ENCODE measurements at places on chromosomes 1 and 21.

- no peak overlapping the region for H3K27ac ChIP-seq
- DNase-seq: no peak
- no peaks in the 10 kb centered on the region for H3K36me3 ChIP-seq
- no peak overlapping the region for H3K4me3 ChIP-seq
Measured at GRCh38 chr1:248775441-248775840, 19.9 kb upstream of the LYPD8 start.

GRCh38 chr1:116491700-116492357 is 79.0 kb downstream of the CD58 start:
- DNase-seq: no peak
- no peaks in the 10 kb centered on the region for H3K36me3 ChIP-seq
- H3K27ac ChIP-seq: no peak overlapping the region

DNA sequence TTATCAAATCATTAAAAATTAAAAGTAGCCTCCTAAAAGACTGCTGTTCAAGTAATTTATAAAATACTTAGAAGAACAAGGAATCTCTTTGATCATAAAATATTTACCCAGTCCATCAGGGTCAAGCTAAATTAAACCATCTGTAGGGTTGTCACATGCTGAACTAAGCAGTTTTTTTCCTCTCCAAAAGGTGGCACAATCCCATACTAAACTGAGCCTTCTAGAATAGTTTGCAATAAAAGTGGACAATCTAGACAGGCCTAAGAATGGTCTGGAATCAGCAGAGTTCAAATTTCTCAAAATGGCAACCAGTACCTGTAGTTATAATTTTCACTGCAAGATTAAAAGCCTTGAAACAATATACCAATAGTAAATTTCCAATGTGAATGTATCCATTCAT is 194.8 kb downstream of the EIF4G3 start:
- H3K27ac ChIP-seq: peak overlapping the region; percentile 21
- no peak for DNase-seq
- H3K4me3 ChIP-seq: no peak overlapping the region
- peaks cover 14% of the 10 kb centered on the region for H3K4me1 ChIP-seq

DNA sequence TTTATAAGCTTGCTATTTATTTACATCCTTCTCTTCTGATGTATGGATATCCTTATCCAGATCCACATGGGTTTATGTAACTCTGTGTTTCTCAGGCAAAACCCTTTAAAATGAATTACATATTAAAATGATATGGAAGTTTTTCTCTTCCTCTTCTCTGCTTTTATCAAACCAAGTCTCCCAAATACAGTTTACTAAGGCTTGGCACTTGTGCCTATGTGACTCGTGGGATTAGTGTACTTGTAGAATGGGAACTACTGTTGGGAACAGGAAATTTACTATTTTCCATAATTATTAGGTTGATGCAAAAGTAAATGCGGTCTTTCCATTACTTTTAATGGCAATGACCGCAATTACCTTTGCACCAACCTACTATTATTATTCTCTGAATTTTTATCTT is 14.8 kb downstream of the SIM2 start:
- no peaks in the 10 kb centered on the region for H3K36me3 ChIP-seq
- H3K27ac ChIP-seq: no peak overlapping the region
- DNase-seq: no peak

DNA sequence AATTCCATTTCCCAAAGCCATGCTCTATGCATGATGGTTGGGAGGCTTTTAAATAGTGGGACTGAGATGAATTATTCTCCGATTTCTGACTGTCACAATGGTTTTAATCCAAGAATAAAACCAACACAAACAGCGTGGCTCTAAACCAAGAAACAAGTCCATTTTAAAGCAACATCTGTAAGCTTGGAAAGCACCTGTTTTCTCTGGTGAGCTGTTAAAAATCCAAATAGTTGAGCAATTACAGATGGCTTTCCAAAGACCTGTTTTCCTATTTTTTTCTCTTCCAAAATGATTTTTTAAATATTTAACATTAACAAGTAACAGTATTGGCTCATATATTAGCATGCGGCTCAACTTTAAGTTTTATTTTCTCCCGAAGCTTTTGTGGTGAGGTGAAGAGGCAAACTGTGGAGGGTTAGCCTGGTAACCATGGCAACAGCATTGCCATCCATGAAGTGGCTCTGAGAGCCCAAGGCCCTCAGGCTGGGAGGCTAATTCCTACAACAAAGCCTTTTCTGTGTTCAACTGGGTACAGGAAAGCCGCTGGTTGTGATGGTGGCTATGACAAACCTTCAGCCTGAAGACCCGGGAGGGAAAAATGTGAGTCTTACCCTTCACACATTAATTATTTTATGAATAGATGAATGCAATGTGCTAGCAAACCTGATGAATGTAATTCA is 56.7 kb upstream of the B3GALT5 start:
- DNase-seq: no peak
- H3K36me3 ChIP-seq: no peaks in the 10 kb centered on the region
- no peak overlapping the region for H3K27ac ChIP-seq

DNA sequence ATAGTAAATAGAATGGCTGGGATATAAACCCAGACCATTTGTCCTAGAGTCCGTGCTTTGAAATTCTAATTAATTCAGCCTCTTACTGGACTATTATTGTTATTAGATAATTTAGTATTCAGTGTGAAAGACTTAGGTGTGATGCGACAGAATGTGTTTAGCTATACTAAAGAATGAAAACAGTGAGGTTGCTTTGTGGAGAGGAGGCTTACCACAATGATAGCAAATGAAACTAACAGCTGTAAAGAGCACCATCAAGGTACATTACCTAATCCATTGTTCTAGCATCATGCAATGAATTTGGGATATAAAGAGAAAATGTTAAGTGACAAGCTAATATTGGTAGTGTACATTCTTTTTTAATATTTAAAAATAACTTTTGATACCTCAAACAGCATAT is 911.1 kb downstream of the KCNT2 start:
- no peak overlapping the region for H3K27ac ChIP-seq
- no peak for DNase-seq
- no peaks in the 10 kb centered on the region for H3K36me3 ChIP-seq
- H3K27me3 ChIP-seq: no peaks in the 10 kb centered on the region

DNA sequence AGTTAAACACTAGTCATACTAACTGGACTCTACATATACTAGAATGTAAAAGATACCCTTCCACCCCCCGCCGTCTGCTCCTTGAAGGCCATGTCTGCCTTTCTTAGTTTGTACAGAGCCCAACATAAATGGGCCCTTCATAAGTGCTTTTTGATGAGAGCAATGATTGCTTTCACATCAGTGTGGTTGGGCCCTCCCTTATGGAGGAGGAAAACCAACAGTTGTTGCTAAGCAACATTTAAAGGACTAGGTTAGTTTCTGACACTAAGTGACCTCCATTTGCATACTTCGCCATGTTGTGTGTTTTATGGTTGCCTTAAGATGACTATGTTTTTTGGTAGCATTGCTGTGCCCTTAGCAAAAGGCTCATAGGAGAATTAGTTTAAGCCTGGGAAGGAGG is 182.0 kb upstream of the SGIP1 start:
- no peaks in the 10 kb centered on the region for H3K36me3 ChIP-seq
- H3K4me1 ChIP-seq: peaks cover 53% of the 10 kb centered on the region
- H3K4me3 ChIP-seq: no peak overlapping the region
- no peak overlapping the region for H3K27ac ChIP-seq
- no peak for DNase-seq

DNA sequence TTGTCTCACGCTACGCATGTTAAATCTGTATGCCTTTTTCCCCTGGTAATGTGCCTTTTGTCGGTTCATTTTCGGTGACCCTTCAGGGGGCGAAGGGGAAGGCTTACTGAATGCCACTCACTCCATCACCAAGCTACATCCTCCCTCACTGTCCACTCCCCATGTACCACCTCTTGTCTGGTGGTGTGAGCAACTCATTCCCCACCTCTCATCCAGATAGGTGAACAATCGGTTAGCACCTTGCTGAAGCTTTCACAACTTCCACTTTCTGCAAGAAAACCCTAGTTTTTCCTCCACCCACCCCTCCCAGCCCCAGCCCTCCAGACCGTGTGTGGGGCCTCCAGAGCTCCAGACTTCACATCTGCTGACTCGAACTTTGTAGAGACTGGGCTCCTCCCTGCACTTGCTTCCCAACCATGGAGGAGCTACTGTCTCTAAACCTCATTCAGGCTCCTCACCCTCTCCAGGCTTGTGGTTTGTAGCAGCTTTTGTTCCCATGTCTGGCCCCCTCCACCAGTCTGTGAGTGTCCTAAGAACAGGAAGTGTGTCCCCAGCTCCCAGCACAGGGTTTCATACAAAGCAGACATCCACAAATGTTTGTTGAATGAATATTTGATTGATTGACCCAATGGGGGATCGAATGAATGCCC is 48.4 kb upstream of the RUNX3 start:
- H3K4me3 ChIP-seq: no peak overlapping the region
- no peaks in the 10 kb centered on the region for H3K27me3 ChIP-seq

- H3K27ac ChIP-seq: no peak overlapping the region
- no peak for DNase-seq
- no peaks in the 10 kb centered on the region for H3K36me3 ChIP-seq
- H3K4me1 ChIP-seq: peaks cover 3% of the 10 kb centered on the region
- no peak overlapping the region for H3K4me3 ChIP-seq
- no peaks in the 10 kb centered on the region for H3K27me3 ChIP-seq
Measured at GRCh38 chr1:14661222-14661621, 62.7 kb downstream of the KAZN start.

DNA sequence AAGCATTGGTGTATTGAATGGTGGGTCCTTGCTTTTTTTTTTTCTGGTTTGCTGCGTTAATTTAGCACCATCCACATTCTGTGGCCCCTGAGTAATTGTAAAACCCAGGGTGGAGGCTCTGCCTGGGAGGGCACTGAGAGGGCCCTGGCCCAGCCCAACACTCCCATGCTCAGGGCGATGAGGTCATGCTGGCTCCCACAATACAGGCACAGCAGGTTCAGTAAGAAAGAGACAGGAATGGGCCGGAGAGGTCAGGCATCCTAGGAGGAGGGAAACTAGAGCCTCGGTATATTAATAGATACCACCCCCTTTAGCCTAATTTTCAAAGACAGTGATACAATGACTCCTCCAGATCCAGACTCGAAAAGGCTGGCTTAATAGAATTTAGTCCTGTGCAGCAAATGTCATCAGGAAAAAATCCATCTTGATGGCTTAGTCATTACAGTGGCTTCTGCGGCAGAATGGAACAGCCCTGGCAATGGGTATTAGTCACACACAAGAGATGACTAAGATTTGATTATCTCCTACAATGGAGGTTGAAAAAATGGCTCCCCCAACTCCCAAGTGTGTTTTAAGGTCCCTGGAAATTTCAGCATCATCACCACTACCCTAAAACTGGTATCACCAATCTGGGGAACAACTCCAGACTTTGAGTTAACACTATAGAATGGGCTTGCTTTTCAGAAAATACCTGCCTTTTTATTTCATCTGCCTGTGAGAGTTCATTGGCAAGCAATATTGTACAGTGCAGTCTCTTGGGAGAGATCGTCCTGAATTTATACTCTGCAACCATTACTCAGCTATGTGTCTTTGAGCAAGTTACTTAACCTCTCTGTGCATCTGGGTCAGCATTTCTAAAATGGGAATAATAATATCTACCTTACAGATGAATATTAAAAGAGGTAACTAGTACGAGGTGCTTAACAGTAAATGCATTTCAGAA is 43.9 kb upstream of the LYST start:
- H3K27ac ChIP-seq: peak overlapping the region; percentile 80
- DNase-seq: no peak
- no peaks in the 10 kb centered on the region for H3K27me3 ChIP-seq
- no peaks in the 10 kb centered on the region for H3K36me3 ChIP-seq
- H3K4me3 ChIP-seq: no peak overlapping the region

DNA sequence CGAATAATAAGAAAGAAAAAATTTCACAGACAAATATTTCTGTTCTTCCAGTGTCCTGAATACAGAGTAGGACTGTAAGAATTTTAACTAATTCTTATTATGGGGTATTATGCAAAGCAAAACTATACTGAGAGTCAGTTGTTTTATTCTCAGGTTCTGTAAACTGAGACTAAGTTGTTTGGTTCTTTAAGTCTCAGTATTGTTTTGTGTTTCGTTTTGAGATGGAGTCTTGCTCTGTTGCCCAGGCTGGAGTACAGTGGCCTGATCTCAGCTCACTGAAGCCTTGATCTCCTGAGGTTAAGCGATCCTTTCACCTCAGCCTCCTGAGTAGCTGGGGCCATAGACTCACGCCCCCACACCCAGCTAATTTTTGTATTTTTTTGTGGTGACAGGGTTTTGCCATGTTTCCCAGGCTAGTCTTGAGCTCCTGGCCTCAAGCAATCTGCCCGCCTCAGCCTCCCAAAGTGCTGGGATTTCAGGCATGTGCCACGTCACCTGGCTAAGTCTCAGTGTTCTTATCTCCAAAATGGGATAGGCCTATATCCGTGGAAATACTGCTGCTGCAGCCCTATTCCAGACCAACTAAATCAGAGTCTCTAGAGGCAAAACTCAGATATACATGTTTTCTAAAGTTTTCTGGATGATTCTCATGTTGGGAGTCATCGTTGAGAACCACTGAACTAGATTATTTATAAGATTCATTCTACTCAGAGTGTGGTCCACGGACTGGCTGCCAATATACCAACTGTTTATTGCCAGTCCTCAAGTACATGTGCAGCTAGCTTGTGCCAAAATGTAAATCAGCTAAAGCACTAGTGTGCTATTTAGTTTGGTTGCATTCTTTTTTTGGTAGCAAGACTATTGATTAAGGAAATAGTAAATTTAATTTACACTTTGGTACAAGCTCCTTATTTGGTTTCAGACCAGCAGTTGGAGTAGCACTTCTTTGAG is 116.6 kb downstream of the HS2ST1 start:
- DNase-seq: no peak
- H3K4me3 ChIP-seq: no peak overlapping the region
- H3K27me3 ChIP-seq: no peaks in the 10 kb centered on the region
- no peak overlapping the region for H3K27ac ChIP-seq
- H3K4me1 ChIP-seq: no peaks in the 10 kb centered on the region

- H3K27me3 ChIP-seq: no peaks in the 10 kb centered on the region
- H3K27ac ChIP-seq: no peak overlapping the region
- H3K4me3 ChIP-seq: no peak overlapping the region
- no peak for DNase-seq
- H3K4me1 ChIP-seq: peaks cover 33% of the 10 kb centered on the region
- H3K36me3 ChIP-seq: peaks cover 28% of the 10 kb centered on the region
Measured at GRCh38 chr1:42851420-42851819, 5.0 kb downstream of the ZNF691 start.

- H3K27me3 ChIP-seq: no peaks in the 10 kb centered on the region
- no peak for DNase-seq
- no peak overlapping the region for H3K27ac ChIP-seq
- H3K4me1 ChIP-seq: no peaks in the 10 kb centered on the region
- no peaks in the 10 kb centered on the region for H3K36me3 ChIP-seq
Measured at GRCh38 chr1:217088521-217089284, 365.5 kb upstream of the ESRRG start.

DNA sequence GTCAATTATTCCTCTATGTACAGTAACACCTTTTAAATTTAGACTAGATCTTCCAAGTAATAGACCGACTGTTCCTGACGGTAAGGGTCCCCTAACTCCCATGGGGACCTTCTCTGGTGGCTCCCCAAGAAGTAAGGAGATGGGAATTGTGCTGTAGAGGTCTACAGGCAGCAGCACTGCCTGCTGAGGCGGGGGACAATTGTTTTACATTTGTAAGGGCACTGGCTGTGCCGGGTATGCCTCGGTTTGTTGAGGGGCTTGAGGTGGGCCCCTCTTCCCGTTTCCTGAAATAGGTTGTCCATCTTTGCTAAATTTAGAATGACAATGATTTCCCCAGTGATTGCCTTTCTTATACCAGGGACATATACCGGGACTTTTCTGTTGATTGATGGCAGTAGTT is 13.1 kb upstream of the L1TD1 start:
- H3K27me3 ChIP-seq: no peaks in the 10 kb centered on the region
- H3K27ac ChIP-seq: no peak overlapping the region
- no peak overlapping the region for H3K4me3 ChIP-seq

- no peaks in the 10 kb centered on the region for H3K36me3 ChIP-seq
- peaks cover 17% of the 10 kb centered on the region for H3K4me1 ChIP-seq
- H3K27me3 ChIP-seq: no peaks in the 10 kb centered on the region
- H3K27ac ChIP-seq: no peak within 1 kb of the TSS
- DNase-seq: no peak
Measured at GRCh38 chr1:17119076-17119772, at the start of gene PADI2. PADI2 (minus strand) TSS chr1:17119451; CDS start chr1:17119371, 80 bp downstream.
